ENCODE measurements at places on chromosomes 12 and 14. TPM values are rescaled to one million over a fixed set of nuclear protein-coding genes. Genes with fewer than 3 reads are reported as not detected.

DNA sequence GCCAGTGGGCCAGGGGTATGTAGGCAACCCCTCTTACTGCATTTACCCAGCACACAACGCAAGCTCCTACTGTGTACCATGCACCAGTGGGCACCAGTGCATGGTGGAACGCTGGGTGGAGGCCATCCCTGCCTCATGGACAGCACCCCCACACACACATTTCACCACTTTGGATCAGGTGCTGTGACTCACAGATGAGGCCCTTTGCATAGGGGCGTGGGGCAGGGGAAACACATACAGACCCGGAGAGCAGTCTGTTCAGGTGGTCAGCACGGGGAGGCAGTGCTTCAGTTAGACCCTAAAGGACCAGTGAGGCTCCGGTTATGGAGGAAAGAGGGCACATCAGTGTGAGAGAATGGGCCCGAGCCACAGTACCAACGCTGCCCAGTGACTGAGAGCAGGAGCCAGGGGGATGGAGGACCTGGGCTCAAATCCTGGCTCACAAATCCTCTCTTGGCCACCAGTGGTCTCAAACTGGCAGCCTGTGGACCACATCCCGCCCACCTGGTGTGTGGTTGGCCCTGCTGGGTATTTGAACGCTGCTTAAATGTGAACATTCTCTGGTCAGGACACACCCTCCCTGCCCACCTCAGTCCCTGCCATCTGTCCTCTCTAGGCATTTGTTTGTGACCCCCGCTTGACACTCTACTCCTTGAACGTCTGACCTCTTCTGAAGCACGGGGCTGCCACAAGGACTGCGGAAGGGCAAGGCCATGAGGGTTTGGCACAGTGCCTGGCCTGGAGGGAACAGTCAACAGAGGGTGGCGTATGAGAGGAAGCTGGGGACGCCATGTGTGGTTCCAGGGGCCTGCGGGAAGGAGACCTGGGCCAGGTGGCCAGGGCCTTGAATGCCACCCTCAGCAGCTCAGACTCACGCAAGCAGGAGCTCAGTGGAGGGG, 46.7 kb downstream of the FAM222A start:
- DNase-seq, result no peak

DNA sequence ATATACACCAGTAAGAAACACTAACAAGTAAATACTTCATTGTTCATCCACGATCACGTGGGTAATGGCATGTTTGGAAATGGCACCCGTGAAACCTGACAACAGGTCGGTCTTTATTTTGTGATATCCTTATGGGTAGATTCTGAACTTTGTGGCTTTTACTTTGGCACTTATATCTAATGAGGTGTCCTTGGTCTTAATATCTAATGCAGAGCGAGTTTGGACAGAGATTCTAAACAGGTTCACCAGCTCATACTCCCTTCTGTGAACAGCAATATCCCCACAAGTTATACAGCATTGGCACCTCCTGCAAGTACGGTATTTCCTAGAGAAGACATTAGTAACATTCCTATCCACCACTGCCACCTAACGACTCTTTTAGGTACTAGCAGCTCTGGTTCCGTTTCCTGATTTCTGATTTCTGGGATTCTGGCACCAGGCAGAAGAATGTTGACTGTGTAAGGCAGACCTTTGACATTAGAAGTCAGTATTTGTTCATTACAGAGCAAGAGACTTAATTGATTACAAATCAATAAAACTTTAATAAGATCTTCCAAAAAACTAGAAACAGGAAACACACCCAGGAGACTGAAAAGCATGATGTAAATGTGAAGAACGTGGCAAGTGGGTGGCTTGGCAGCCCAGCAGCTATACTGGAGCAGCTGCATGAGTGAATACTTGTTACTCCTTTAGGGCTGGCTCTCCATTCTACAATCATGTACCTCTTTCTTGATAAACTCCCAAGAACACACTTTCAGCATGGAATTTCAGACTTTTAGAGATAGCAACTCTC, 2.5 kb downstream of the ANG start:
- peak; percentile 69 for DNase-seq

LRP1-AS gene
- total RNA-seq, result not detected

DNA sequence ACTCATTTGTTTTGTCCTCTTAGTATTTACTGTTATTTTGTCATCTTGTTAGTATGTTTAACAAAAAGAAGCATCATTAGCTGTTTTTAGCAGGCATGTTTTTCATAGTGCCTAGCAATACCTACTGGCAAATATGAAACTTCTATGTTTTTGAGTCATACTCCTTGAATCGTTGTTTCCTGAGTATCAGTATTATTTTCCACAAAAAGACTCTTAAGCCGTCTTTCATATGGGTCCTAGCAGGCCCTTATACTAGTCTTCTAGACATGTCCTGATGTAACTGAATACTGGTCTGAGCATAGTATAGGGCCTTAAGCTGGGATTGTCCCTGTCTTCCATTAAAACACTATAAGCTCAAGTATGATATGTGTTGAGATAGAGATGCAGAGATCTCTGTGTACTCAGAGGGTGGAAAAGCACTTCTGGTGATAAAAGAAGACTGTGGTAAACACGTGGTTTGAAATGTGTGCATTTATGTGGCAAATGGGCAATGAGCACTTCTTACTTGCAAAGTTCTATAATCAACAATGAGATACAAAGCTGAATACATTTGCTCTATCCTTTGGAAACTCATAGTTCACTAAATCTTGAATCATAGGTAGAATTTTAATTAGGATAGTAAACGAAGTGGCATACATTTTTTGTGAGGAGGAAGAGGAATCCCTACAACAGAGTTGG, 348.8 kb downstream of the PDZRN4 start:
- no peak for DNase-seq

- DNase-seq, result no peak
These were observed 120.5 kb downstream of the TMX1 start for GRCh38 chr14:51360592-51360991.

C14orf132 gene
- total RNA-seq, result 20.6 TPM

EPYC gene
- total RNA-seq, result not detected

ATP2A2 gene
- 221 TPM for total RNA-seq

GRCh38 chr12:31506515-31507306, 84.2 kb downstream of the DENND5B start:
- DNase-seq, result peak; percentile 48

DNA sequence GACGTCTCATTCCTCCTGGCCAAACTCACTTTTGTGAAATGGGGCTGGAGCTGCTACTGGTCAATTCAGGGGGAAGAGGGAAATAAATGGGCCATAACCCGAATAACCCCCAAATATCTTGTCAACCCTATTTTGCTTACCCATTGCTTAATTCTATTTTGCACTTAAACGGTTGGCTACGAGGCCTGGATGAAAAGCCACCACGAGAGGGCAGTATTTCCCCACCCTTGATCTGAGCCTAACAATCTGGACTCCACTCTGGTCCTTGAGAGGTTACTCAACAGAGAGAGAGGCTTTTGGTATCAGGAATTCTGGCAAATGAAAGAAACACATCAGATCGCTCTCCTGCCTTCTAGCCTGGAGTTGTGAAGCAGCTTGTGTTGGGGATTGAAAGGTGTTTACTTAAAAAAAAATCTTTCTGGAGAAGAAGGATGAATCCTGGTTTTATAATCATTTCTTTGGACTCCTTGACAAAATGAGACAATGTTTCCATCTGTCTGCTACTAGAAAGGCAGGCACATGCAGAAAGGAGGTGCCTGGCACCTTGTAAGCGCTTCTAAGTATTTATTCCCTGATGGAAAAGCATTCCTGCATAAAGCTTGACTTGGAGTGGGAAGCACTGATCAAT, 22.4 kb upstream of the FBXO21 start:
- peak; percentile 77 for DNase-seq

KRT75 gene
- not detected for total RNA-seq

CEBPE gene
- not detected for total RNA-seq

GRCh38 chr12:25386831-25387731, 136.4 kb upstream of the KRAS start:
- peak; percentile 90 for DNase-seq

- DNase-seq, result no peak
These were observed 467.1 kb downstream of the ATP23 start for GRCh38 chr12:58408516-58408915.

- peak; percentile 52 for DNase-seq
These were observed 2.8 kb downstream of the CAND1 start for GRCh38 chr12:67271976-67272375.

DNA sequence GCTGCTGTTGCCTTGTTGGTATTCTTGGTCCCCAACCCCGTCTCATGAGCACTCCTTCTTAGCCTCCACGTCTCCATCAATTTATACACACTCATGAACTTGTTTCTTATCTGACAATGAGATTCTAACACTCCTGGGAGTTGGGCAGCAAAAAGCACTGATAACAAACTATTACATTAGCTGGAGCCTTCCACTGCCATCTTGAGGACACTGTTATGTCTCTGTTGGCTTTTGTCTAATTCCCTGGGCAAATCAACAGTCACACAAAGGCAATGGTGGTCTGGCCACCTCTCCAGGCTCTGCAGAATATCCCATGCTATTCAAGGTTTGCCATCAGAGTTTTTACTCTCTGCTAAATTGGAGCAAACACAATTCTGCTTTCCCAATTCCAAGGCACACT, 117.8 kb upstream of the COCH start:
- no peak for DNase-seq

GRCh38 chr12:127881371-127882140, 385.4 kb upstream of the TMEM132C start:
- peak; percentile 13 for DNase-seq

DNA sequence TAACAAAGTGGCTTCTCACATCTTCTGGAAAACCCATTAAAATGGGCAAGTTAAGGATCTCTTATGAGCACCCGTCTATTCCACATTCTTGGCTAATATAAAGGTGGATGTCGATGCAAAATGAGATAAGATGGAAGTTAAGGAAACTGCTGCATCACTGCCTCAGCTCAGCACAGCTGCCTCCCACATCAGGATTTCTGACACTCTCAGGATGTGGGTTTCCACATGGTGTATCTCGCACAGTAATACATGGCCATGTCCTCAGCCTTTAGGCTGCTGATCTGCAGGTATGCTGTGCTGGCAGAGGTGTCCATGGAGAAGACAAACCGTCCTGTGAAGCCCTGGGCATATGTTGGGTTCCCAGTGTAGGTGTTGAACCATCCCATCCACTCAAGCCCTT, 1348.0 kb downstream of the TMEM121 start:
- no peak for DNase-seq

- DNase-seq, result no peak
These were observed 11.5 kb upstream of the TEX22 start for GRCh38 chr14:105386581-105387529.

CLEC6A gene
- total RNA-seq, result not detected

DNA sequence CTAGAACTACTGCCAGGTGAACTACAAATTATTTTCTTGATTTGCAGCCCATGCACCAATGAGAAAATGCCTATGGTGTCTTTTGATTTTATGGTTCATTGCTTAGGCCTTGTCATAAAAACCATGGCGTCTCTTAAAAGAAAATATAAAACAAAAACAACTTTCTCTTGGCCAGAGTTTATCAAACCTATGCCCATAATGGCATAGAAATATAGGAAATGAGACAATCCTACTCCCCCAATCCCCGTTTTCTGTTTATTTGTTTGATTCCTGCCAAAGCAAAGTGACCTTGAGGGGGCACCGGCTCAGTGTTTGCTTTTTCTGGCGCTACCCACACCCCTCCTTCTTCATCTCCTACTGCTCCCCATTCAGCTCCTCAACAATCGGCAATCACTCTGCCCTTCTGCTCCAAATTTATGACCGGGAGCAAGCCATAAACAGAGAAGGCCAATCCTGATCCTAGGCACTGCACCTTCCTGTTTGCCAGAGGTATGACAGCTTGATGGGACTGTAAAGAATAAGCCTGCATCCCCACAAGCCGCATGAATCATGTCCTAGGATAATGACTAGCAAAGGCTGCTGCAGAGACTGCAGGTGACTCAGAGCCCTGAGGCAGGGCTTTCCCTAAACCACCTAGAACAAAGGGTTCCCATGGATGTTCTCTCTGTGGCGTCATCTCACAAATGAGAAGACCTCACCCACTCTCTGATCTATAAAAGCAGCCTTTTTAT, 874.9 kb downstream of the NRXN3 start:
- peak; percentile 87 for DNase-seq

- DNase-seq, result no peak
These were observed 25.9 kb downstream of the CGRRF1 start for GRCh38 chr14:54535646-54536045.

GRCh38 chr14:101635749-101636560, 74.7 kb downstream of the DIO3 start:
- DNase-seq, result no peak

DNA sequence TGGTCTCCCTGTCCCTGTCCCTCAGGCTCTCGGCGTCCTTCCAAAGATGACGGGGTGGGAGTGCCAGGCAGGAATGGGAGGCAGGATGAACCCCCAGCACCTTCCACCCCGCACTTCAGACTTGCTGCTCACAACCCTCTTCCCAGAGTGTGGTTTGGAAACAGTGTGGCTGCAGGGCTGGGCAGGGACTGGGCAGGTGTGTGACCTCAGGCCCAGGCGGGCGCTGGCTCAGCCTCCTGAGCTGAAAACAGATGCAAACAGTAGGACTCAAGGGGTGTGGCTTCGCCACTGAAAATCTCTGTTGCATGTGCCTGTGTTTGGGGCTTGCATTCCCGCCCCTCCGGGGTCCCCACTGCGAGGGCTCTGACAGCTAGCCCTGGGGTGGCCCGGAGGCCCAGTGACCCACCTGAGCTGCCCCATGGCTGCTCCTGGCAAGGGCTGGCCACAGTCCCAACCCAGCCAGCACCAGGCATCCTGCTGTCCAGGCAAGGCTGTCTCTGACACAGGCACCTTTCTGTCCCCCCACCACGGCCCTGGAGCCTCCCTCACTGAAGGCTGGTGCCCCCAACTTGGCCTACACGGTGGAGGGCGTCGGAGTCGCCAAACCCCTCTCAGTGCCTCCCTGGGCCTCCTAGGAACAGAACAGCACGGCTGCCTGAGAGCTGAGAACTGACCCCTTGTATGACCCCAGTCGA, 46.1 kb downstream of the BEGAIN start:
- no peak for DNase-seq

DNA sequence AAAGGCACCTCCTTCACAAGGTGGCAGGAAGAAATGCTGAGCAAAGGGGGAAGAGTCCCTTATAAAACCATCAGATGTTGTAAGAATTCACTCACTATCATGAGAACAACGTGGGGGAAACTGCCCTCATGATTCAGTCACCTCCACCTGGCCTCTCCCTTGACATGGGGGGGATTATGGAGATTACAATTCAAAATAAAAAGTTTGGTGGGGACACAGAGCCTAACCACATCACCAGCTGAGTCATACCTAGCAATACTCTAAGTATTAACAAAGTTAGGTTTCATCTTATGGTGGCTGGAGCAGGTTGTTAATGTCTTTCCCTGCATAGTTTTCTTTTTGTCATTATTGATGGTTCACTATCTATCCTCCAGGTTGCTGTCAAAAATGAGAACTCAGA, 113.2 kb upstream of the PPFIA2 start:
- no peak for DNase-seq

GPR84 gene
- total RNA-seq, result not detected

All from fibroblast of villous mesenchyme (primary cell).